Left renal pelvis (tissue), 4 donors: ENCODE measurements at places on chromosomes 16 and 17.

DNA sequence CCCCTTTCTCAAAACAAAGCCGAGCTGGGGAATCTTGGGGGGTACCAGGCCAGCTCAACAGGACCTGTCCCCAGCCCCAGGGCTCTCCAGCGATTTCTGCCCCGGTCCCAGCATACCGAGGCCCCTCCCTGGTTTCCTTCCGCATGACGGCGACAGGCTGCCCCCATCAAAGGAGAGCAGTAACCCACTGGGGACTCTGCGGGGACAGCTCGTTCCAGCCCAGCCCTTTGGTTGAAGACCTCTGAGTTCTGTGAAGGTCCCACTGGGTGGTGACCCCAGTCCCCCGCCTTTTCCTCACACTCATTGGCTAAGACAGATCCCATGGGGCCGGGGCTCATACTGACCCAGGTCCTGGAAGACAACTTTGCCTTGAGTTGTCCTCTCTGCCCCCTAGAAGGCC lies 4.1 kb downstream of the SMTNL2 start:
- no peak for DNase-seq

GRCh38 chr16:3829631-3830536 lies 50.6 kb downstream of the CREBBP start:
- no peak for DNase-seq

DNA sequence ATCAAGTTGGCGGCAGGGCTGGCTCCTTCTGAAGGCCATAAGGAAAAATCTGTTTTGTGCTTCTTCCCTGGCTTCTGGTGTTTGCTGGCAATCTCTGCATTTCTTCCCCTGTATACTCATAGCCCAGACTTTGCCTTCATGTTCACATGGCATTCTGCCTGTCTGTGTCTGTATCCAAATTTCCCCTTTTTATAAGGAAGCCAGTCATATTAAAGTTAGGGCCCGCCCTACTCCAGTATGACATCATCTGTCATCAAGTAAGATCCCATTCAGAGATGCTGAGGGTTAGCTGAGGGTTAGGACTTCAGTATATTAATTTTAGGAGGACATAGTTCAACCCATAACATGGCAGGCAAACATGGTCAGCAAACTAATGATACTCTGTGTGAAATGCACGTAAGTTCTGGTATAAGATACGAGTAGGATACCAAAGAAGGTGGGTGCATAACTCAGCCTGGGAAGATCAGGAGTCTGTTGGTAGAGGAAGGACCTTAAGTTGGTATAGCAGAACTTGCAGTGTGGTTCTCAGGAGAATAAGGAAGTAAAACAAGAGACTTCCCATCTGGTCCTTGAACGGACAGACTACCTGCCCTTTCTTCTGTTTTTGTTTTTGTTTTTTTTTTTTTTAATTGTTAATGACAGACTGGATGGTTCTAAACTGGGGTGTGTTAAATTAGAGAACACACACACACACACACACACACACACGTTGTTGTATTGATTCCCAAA lies 13.9 kb downstream of the MAP2K6 start:
- DNase-seq: no peak

DNA sequence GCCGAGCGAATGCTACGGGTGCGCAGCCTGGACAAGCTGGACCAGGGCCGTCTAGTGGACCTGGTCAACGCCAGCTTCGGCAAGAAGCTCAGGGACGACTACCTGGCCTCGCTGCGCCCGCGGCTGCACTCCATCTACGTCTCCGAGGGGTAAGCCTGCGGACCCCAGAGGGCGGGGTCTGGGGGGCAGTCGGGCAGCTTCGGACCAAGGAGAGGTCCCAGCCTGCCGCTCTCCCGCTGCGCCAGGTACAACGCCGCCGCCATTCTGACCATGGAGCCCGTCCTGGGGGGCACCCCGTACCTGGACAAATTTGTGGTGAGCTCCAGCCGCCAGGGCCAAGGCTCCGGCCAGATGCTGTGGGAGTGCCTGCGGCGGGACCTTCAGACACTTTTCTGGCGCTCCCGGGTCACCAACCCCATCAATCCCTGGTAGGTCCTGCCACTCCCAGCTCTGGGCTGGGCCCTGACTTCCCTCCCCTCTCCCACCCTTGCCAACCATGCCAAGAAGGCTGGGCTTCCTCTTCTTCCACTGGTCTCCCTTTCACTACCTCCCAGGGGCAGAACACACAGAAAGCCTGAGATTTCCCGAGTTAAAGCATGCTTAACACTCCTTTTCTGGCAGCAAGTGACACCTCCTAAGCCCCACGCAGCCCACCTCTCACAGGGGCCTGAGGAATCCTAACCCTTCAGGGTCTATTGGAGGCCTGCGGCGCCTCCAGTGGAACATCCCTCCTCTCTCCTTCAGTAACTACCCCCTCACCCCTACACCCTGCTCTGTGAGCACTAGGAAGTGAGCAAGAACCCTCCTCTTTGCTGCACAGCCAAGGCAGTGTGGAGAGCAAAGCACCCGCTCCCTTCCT lies 3.2 kb downstream of the NAGS start:
- no peak for DNase-seq

GRCh38 chr16:10678655-10679054 lies 16.1 kb downstream of the TEKT5 start:
- DNase-seq: no peak

DNA sequence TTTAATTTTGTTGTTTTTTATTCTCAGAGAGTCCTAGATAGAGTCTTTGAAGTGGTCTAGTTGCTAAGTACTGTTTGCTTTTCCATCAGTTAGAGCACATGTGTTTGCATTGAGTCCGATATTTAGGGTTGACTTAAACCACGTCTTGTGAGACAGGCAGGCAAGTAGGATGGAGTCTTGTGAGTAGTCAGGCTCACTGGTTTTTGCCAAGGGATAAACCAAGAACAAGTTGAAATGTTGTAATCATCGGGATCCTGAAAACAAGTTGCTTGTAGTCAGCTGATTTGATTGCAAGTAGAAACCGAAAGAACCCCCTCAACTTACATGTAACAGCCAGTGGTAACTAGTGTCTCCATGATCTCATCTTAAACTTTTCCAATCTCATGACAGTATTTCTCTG lies 17.2 kb downstream of the ATP6V0A1 start:
- no peak for DNase-seq

DNA sequence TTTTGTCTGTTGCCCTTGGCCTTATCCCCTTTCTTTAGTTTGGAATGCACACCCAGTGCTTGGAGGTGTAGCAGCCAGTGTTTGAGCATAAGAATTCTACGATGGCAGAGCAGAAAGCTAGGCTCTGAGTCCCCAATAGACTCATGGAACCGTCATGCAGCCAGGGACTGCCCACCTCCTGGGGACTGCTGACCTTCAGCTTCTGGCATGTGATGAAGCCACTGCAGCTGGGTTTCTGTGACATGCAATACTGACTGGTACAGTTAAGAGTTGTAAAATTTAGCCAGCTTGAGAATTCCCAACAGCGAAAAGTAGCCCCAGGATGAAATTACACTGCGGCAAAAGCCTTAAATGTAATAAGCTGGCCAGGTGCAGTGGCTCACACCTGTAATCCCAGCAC lies 9.0 kb upstream of the MAP3K14 start:
- no peak for DNase-seq

DNA sequence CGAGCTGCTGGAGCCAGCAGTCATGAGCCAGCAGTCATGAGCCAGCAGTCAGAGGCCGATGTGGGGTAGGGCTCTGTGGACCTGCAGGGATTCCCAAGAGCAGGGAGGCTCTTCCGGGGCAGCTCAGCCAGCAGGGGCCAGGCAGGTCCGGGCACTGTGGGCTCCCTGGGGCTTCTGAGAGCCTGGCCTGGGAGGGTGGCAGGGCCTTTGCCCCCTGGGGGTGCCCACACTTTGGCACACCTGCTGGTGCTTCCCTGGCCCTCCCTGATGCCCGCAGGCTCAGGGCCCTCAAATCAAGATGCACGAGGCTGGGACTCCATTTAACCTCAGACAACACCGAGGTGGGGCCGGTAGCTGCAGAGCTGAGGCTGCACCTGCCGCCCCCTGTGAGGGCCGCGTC lies 18.1 kb downstream of the SOX8 start:
- no peak for DNase-seq

DNA sequence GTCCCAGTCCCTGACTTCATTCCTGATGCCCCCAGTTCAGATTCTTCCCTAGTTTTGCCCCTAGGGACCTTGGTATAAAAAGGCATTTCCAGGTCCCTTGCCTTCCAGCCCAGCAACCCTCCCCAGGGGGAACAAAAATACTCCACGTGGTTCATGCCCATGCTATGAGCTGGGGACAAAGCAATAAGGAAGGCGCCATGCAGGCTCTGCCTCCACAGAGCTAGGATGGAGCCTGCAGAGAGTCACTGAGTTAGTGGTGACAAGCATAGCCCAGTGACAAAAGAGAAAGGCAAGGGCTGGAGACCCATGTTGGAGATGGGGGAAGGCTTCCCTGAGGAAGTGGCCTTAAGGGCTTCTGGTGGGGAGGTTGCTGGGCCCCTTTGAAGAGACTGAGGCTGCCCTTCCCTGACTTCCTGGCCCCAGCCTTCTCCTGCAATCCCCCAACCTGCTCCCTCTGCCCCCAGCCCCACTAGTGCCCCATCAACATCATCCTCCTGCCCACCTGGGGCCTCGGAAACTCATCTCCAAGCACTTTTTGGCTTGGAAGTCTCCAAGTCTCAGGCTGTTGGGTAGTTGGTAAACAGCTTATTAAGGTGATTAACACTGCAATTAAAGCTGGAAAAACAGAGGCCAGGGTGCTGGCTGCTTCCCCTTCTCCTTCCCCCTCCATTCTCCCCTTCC lies 9.6 kb downstream of the DLX3 start:
- no peak for DNase-seq

GRCh38 chr17:82734987-82735866 lies at the start of gene FN3K:
TSS of gene FN3K (plus strand) at chr17:82735615. CDS start at chr17:82735637, 22 bp downstream.
- DNase-seq: no peak

GRCh38 chr17:8698162-8698971 lies 46.3 kb downstream of the CCDC42 start:
- no peak for DNase-seq

GRCh38 chr16:59042301-59042700 lies 308.2 kb upstream of the GOT2 start:
- DNase-seq: no peak

- no peak for DNase-seq
Observed at GRCh38 chr16:28301154-28301553, 8.8 kb downstream of the SBK1 start.

DNA sequence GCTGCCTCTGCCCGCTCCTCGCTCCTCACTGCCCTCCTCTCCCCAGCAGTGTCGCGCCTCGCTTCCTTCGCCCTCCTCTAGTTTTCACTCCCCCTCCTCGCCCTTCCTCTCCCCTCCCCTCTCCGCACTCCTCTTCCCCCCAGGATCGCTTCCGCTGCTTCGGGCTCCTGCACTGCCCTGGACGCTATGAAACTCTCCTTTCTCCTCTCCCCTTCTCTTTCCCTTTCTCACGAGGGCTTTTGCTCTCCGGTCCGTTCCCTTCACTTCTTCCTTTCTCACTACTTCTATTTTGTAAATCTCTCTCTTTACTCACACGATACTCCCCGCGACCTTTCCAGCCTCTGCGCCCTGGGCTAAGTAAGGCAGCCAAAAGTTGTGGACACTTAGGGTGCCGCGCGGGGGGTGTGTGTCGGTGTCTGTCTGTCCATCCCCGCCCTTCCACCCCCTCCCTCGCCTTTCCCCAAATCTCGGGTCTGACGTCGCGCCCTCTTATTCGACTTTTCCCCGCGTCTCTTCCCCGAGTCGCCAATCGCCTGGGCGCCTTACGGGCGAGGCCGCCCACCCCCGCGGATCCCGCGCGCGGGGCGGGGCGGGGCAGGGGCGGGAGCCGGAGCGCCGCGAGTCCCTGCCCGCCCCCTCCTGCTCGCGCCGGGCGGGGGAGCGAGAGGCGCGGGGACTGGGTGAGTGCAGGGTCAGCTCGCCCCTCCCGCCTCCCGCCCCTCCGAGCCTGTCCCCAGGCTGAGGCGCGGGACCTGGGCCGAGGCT lies at the start of gene IRX3:
Gene IRX3, minus strand, starts transcription at position 422 of the 765 bp plus-strand sequence. CDS start 737 bp downstream, outside the sequence.
- DNase-seq: peak; percentile 60

DNA sequence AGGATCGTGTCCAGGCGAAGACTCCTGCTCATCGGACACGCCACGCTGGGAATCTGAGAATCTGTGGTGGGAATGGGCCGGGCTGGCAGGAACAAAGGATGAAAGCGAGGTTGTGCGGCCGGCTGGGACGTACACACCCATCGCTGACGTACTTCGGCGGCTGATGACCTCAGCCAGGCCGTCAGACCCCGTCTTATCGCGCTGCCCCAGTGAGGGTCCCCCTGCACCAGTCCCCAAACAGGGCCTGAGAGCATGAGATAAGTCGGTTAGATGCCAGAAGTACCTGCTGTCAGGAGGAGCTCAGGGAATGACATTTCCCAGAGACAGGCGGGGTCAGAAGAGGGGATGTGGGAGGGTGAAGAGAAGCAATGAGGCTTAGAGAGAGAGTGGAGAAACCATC lies 16.0 kb upstream of the SP6 start:
- no peak for DNase-seq
